ENCODE measurements at places on chromosomes 11 and 22. TPM values are rescaled to one million over a fixed set of nuclear protein-coding genes. Genes with fewer than 3 reads are reported as not detected.

- peak; percentile 70 for DNase-seq
Measured at GRCh38 chr11:61679893-61680621, at the start of gene DAGLA. Gene DAGLA, plus strand, starts transcription at chr11:61680391. Its CDS starts 39,765 bp downstream, at chr11:61720156.

The POU2AF2 gene
- not detected for total RNA-seq

- DNase-seq, result no peak
Measured at GRCh38 chr11:73095613-73096012, 46.5 kb downstream of the FCHSD2 start.

GRCh38 chr22:50445880-50446707, 28.7 kb downstream of the SBF1 start:
- no peak for DNase-seq

- no peak for DNase-seq
Measured at GRCh38 chr22:33012833-33013450, 45.2 kb downstream of the SYN3 start.

The TSSK2 gene
- not detected for total RNA-seq

GRCh38 chr11:35525501-35526175, at the start of gene PAMR1:
Gene PAMR1, minus strand, starts transcription at chr11:35525616. Its CDS starts 31 bp downstream, at chr11:35525585.
- DNase-seq, result no peak

The ANKK1 gene
- total RNA-seq, result 0.20 TPM

The OR1S2 gene
- total RNA-seq, result not detected

GRCh38 chr22:18024276-18024939, at the start of gene MICAL3:
Gene MICAL3, minus strand, starts transcription at chr22:18024561. Its CDS starts 117,749 bp downstream, at chr22:17906812.
- DNase-seq, result peak; percentile 83

- peak; percentile 28 for DNase-seq
Measured at GRCh38 chr11:118434553-118435289, 1.6 kb upstream of the KMT2A start.

GRCh38 chr11:69711822-69712801, 8.3 kb upstream of the FGF19 start:
- no peak for DNase-seq

DNA sequence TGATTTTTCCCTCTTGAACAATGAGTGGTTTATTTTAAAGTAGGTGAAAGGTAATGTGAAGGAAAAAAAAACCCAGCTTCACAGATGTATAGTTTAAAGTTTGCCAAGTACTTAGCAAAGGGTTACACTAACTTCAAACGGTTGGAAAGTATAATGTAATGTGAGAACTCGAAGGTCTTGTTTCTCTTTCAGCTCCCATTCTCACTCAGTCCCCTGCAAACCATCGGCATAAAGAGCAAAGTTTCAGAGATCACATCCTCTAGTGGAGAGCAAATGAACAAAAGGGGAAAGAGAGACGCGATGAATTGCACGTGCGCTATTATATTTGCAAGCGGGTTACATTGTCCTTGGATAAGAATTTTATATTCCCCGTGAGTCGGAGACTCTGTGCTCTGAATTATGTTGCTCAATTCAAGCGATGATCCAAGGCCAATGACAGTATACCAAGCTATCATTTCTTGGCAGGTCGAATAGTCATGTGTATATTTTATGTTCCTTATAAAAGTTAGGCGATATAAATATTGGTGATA, 37.6 kb upstream of the BIRC3 start:
- DNase-seq, result no peak

DNA sequence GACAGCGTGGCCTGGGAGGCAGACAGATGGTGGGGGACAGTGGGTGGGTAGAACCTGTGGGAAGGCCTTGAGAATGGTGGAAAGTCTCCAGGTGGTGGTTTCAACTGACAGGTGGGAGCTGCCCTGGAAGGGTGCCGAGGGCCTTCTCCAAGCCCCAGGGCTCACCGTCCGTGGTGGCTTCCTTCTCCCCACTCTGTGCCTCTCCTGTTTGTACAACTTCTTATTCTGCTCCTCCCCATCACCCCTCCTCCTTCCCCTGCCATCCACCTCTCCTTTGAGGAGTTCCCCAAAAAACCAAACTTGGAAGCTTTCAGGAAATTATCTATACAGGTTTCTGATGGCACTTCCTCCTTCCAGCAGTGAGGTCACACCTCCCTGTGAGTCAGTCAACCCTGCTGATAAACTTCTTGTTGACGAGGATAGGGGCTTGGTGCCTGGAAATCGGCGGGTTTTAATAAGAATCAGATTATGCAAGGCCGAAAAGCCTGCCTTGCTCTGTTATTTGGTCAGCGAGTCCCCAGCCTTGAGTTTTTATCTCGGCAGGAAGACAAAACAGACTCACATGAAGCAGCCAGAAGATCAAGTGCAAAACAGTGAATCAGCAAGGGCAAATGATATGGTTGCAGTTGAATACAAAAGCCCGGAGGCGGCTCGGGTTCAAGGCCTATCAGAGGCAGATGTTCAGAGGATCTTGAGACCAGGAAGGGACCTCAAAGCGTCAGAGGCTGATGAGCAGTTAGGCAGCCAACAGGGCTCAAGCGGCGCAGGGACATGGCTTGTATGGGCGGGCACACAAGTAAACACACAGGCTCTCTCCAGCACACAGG, 9.5 kb upstream of the ST3GAL4 start:
- DNase-seq, result no peak

The CCDC73 gene
- total RNA-seq, result not detected

The GRM5 gene
- total RNA-seq, result not detected

The FGF4 gene
- not detected for total RNA-seq

The WT1 gene
- total RNA-seq, result not detected

GRCh38 chr11:131683131-131683530, 312.7 kb downstream of the NTM start:
- no peak for DNase-seq

- DNase-seq, result no peak
Measured at GRCh38 chr11:43130616-43131015, 181.2 kb upstream of the API5 start.

DNA sequence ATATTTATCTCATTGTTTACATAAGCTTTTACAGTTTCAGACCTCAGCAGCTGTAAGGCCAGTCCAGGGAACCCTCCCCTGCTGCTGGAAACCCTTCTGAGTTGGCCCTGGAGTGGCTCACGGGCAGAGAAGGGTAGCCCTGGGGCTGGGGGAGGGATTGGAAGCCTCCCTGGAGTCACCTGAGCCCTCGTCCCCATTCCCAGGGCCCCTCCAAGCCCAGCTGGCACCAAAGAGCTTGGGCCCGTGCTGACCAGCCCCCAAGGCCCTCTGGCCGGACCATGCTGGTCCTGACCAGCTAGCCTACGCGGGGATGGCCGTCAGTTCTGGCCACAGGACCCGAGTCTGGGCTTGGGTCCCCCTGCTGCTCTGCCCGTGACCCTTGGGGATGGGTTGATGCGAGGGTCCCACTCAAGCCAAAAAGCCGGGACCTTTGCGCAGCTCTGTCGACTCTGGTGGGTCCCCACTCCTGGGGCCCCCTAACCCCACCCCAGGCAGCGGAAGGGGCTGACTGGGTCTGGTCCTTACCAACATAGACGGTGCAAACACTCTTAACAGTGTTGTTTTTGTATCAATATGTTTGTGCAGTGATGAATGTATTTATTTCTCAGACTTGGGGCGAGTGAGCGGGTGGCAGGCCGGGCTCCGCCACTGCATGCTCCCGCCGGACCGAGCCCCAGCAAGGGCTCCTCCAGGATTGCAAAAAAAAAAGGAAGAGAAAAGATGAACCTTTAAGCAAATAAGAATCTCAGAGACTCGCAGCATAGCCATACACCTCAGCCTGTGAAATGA, 17.5 kb upstream of the TMEM191C start:
- no peak for DNase-seq

The OR4A16 gene
- not detected for total RNA-seq

The CHRM1 gene
- not detected for total RNA-seq

- no peak for DNase-seq
Measured at GRCh38 chr22:48942698-48943566, 884.7 kb downstream of the BRD1 start.

DNA sequence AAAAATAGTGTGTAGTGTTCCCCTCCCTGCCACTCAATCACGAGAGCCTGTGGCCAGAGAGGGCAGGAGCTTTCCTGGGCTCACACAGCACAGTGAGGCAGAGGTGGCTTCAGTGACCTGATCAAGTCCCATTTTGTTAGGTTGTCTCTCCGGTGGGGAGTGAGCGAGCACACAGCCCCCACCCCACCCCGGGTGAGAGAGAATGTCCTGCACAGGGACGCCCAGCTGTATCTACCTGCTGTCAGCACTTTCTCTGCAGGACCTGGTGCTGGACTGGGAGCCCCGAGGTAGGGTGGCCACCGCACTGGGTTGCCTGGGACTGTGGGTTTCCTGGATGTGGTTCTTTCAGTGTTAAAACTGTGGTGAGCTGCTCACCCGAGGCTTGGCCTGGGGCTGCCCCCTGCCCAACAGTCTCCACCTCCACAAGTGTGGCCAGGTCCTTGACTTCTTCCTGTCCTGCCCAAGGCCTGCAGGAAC, 6.1 kb downstream of the CAPN5 start:
- peak; percentile 9 for DNase-seq

DNA sequence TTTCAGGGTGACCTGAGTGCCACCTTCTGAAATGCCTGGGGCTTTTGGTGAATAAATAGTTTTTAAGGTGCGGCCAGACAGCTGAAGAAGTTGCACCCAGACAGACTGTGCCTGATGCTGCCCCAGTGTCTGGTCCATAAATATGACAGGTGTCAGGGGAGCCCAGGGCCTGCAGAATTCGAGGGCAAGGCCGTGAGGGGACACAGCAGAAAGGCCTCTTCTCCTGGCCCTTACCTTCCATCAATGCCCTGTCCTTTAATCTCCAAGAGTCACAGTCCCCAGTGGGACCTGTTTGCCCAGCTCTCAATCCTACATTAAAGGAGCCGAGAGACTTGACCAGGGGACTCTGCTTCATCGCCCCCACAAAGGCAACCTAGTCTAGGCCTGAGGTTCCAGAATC, 45.7 kb downstream of the NAT10 start:
- DNase-seq, result no peak
